Mammary epithelial cell (primary cell): ENCODE measurements at places on chromosomes 12 and 14. TPM values are rescaled to one million over a fixed set of nuclear protein-coding genes. Genes with fewer than 3 reads are reported as not detected.

Gene GLIPR1
- 74.1 TPM for polyA plus RNA-seq

DNA sequence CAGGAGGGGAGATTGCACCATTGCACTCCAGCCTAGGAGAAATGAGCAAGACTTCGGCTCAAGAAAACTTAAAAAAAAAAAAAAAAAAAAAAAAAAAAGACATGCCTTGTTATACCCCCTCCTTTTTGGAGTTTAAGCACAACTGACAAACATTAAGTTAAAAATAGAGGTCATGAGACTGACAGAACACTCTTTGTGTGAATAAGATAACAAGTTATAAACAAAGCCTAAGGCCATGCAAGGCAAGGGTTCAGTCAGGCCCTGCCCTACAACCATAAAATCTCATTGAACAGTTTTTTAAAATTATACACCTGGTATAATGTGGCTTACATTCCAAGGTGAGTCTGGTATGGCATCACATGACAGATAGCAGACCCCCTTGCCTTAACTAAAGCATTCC, 39.3 kb downstream of the TSPAN19 start:
- no peak for DNase-seq

Gene RIMBP2
- not detected for polyA plus RNA-seq

GRCh38 chr12:65918021-65918420, 93.7 kb downstream of the HMGA2 start:
- no peak for DNase-seq

GRCh38 chr12:71108355-71108754, 49.4 kb downstream of the TSPAN8 start:
- no peak for DNase-seq

DNA sequence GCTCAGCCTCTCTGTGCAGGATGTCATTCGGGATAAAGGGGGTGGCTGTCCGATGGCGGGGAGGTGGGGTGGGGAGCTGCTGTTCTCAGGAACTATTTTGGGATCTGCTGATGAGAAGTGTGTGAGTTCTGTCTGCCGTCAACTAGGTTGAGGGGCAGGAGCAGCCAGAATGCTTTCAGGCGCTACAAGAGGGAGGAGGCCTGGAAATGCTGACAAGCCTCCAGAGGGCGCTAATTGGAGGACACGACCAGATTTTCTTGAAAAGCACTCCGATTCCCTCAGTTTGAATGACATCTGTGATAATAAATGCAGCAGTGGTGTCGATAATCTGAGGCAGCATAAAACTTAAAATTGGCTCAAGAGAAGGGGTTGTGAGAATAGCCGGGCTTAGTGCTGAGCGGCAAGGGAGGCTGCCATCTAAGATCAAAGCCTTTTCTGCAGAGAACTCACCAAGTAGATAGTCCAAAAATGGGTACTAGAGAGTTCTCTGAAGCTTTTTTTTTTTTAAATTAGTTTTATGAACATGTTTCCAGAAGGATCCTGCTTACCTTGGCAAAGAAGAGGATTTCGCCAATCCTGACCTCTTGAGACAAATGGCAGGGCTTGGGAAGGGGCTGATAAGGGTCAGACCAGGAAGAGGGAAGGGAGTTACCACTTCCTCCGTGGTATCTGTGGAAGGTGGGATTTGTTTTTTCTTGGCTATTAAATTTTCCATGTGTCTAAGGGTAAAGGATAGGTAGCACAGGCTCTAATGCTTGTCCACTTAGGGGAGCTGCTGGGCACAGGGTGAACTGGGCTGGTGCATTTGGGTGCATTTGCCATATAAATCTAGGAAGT, 94.4 kb downstream of the CRACR2A start:
- DNase-seq, result peak; percentile 6

Gene RNASE11
- not detected for polyA plus RNA-seq

DNA sequence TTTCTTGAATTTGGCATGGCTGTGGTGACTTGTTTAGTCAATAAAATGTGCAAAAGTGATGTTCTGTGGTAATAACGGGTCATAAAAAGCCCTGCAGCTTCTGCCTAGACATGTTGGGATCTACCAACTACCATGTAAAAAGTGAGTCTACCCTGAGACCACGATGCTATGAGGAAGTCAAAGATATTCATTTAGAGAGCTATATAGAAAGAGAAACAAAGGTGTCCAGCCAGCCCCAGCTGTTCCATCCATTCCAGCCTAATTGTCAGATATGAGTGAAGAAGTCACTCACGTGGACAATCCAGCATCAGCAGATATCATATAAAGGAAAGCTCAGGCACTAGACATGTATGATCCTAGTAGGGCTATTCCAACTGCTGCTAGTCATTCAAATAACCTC, 117.2 kb upstream of the SSTR1 start:
- no peak for DNase-seq

DNA sequence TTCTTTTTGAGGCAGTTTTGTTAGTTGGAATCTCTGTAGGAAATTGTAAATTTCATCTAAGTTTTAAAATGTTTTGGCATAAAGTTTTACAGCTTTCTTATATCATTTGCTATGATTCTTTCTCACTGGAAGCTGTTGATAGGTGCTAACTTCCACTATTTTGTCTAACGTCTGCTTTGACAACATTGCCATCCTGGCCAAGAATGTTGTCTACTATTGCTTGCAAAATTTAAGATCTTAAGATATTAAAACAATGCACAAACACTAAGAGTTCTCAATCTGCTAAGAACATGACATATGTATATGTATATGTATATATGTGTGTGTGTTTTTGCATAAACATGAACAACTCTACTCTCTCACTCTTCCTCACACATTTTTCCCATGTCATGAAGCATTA, 64.1 kb upstream of the MDGA2 start:
- no peak for DNase-seq

- DNase-seq, result peak; percentile 89
Measured at GRCh38 chr14:61528591-61529021, 166.7 kb upstream of the HIF1A start.

DNA sequence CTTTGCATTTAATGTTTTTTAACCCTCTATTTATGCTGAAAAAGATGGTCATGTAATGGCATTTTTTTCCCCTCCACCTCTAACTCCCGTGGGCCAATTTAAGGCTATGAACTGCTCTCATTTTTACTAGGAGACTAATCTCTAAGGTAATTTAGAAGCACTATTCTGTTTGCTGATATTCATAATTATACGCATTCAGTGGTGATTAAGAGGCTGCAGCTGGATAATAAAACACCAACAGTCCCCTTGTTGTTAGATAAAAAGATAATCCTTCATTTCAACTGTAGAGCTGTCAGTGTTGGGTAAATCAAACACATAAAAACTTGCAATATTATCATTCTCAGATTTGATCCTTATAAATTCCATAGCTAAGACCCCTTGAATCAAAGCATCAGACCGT, 8.9 kb downstream of the MYO1H start:
- DNase-seq, result no peak

- DNase-seq, result no peak
Measured at GRCh38 chr14:57323721-57324120, 55.0 kb downstream of the AP5M1 start.

Gene CACNA1C
- polyA plus RNA-seq, result not detected

DNA sequence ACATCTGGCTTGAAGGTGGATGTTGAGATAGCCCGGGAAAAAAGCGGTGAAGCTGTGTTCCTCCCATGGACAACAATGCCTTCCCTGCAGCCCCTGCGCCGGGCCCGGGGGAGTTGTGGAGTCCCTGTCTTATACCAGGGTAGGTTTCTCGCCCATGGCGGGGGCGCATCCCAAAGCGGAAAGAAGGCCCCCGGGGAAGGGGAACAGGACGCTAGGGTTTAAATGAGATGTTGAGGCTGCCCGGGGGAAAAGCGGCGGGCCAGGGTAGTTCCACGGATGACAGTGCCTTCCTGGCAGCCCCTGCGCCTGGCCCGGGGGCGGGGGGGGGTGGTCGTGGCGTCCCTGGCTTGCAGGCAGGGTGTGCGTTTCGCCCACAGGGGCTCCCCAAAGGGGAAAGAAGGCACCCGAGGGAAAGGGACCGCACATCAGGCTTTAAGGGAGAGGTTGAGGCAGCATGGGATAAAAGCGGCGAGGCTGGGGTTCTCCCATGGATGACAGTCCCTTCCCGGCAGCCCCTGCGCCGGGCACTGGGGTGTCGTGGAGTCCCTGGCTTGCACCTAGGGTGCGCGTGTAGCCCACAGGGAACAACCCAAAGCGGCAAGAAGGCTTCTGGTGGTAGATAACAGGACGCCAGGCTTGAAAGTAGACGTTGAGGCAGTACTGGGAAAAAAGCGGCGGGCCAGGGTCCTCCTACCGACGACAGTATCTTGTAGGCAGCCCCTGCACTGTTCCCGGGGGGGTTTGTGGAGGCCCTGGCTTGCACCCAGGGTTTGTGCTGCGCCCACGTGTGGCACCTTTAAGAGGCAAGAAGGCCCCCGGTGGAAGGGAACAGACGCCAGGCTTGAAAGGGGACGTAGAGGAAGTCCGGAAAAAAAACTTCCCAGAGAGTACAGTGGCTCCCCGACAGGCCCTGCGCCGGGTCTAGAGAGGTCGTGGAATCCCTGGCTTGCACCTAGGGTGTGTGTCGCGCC, 160.8 kb upstream of the ALG10B start:
- DNase-seq, result no peak

DNA sequence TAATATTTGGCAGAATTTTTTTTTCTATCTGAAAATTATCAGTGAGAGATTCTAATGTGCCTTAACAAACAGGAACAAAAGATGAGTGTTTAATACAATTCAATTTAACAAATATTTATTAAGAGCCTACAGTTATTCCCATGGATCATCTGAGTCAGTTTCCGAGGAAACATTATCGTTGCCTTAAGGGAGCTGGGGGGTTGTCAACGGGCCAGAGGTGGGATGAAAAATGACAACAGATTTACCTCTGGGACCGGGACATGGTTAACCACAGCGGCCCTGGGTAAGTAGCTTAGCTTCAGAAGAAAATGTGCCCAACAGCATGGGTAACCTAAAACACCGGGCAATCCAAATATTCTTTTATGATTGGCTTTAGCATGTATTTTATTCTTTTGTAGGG, 113.6 kb downstream of the DAD1 start:
- DNase-seq, result no peak

Gene COCH
- polyA plus RNA-seq, result not detected

Gene CCDC175
- not detected for polyA plus RNA-seq
